Stomach (tissue), 19 donors: ENCODE measurements at places on chromosomes 3 and 15. TPM values are rescaled to one million over a fixed set of nuclear protein-coding genes. Genes with fewer than 3 reads are reported as not detected.

GRCh38 chr15:25862071-25862471, 1.1 kb downstream of the ATP10A start:
- peak overlapping the region; percentile 73 for H3K27ac ChIP-seq
- H3K4me3 ChIP-seq, result peak overlapping the region; percentile 63
- H3K27me3 ChIP-seq, result no peaks in the 10 kb centered on the region
- no peak for DNase-seq

- peaks cover 39% of the 10 kb centered on the region for H3K27me3 ChIP-seq
- H3K4me3 ChIP-seq, result no peak overlapping the region
- peak; percentile 83 for DNase-seq
- no peaks in the 10 kb centered on the region for H3K36me3 ChIP-seq
- no peak overlapping the region for H3K27ac ChIP-seq
- H3K4me1 ChIP-seq, result peaks cover 7% of the 10 kb centered on the region
Measured at GRCh38 chr3:184543843-184544512, 17.6 kb upstream of the EPHB3 start.

The ACP3 gene
- 8.3 TPM for polyA plus RNA-seq

DNA sequence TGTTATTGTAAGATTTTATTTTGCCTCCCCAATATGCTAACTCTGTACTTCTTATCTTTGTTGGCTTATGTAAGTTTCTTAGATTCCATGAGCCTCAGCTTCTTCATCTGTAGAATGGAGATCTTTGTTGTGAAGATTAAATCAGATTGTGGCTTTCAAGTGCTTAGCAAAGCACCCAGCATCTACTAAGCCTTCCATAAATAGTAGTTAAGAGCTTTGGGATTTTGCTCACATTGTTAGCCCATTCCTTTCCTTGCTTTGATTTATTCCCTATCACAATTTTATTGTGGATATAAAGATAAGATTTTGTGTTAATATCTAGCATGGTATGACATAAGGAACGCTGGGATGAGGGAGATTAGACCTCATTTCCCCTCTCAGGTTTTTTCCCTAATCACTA, 501.4 kb downstream of the PYDC2 start:
- no peaks in the 10 kb centered on the region for H3K4me1 ChIP-seq
- H3K4me3 ChIP-seq, result no peak overlapping the region
- DNase-seq, result no peak
- no peaks in the 10 kb centered on the region for H3K27me3 ChIP-seq

DNA sequence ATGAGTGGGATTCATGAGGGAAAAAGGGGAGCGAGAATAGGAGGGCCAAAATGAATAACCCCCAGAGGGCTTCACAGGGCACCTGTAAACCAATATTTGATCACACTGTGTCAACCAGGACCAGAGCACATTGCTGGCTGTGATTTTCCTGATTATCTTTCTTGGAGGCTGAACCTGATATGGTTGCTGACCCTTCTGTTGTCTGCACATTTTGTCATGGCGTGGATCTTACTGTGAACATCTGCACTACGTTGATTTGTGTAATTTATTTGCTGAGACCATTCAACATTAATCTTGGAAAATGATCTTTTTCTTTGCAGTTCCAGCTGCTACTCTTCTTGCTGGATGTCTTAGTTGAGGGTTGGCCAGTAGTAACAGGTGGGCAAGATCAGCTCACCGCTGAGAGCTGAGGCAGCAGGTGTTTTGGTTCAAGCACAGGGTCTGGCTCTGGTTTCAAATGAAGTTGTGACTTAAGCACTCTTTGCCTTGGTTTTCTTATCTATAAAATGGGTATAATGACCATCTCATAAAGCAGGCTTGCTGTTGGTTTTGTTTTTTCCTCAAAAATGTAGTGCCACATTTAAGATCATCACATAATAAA, 61.2 kb downstream of the ARHGEF26 start:
- no peaks in the 10 kb centered on the region for H3K36me3 ChIP-seq
- H3K4me1 ChIP-seq, result peaks cover 24% of the 10 kb centered on the region
- no peak overlapping the region for H3K4me3 ChIP-seq
- DNase-seq, result peak; percentile 46
- H3K27me3 ChIP-seq, result no peaks in the 10 kb centered on the region

DNA sequence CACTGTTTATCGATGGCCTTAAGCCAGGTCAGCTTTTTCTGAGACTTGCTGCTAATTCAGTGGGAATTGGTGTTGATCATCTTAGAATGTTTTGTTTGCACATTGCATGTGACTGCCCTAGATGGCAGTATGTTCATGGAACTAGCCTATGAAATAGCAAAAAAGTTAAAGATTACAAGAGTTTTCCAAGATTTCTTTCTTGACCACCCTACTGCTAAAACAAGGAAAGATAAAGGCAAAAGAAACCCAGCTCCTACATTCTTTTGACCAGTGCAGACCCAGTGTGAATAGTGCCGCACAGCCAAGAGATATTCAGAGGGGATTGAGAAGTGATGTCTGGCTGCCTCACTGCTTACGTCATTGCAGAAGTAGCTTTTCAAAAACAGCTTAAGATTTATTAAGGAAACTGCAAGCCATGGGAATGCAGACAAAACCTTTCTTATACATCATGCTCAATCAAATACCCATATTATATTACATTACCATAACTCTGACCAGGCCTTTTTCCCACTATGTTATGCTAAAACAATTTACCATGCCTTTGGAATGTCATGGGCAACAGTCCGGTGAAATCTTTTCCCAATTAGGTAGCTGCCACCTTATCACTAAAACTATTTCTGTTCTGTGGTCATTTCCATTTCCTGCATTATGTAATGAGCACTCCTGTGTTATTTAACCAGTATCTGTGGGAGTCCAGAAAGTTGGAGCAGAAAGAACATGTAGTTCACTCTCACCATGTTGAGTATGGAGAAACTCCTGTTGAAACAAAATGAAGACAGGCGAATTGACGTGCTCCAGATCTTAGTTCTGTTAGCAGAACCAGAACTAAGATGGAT, 6.0 kb downstream of the PHLDB2 start:
- peaks cover 95% of the 10 kb centered on the region for H3K4me1 ChIP-seq
- DNase-seq, result no peak
- no peak overlapping the region for H3K4me3 ChIP-seq
- no peaks in the 10 kb centered on the region for H3K27me3 ChIP-seq

- H3K27ac ChIP-seq, result no peak overlapping the region
- no peak for DNase-seq
- peaks cover 8% of the 10 kb centered on the region for H3K4me1 ChIP-seq
Measured at GRCh38 chr3:129567939-129568338, 25.0 kb downstream of the H1-8 start.

DNA sequence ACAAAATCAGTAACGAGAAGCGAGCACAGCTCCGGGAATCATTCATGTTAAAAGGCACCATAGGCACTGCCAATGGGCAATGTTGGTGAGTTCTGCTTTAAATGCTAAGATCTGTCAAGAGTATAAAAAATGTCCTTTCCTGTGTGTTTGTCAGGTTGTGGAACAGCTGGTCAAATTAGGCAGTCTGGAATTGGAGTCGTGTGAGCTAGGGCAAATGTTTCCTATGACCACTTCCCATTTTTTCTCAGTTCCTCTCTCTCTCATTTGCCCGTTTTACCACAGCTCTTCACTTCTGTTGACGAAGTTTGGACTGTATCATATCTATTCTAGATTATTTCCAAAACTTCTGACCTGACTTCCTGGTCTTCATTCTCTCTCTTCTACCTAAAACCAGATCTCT, 60.8 kb upstream of the GOLIM4 start:
- no peak for DNase-seq
- no peaks in the 10 kb centered on the region for H3K36me3 ChIP-seq
- H3K27me3 ChIP-seq, result no peaks in the 10 kb centered on the region

GRCh38 chr3:122298239-122298638, 26.8 kb upstream of the CSTA start:
- no peak overlapping the region for H3K27ac ChIP-seq
- no peak for DNase-seq
- no peaks in the 10 kb centered on the region for H3K36me3 ChIP-seq
- H3K4me1 ChIP-seq, result peaks cover 14% of the 10 kb centered on the region

The NMNAT3 gene
- 6.9 TPM for polyA plus RNA-seq

The PTH1R gene
- 20.9 TPM for polyA plus RNA-seq

The MUSTN1 gene
- 45.5 TPM for polyA plus RNA-seq

DNA sequence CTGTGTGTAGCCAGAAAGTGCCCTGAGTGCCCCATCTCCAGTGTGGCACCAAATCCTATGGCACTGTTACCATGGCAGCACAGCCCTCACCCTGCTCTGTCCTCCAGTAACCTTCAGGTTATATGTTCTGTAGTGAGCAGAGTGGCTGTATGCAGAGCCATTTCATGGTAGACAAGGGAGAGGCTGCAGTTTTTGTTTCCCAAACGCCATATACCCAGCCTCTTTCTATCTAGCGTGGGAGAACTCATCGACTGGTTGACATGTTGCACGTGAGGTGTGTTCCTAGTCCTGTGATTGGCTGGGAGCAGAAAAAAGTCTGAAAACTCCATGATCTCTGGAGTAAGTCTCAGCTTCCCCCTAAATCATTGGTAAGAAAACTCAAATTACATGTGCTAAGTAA, 2.0 kb downstream of the SIDT1 start:
- peaks cover 29% of the 10 kb centered on the region for H3K4me1 ChIP-seq
- H3K4me3 ChIP-seq, result no peak overlapping the region
- H3K36me3 ChIP-seq, result no peaks in the 10 kb centered on the region
- H3K27ac ChIP-seq, result no peak overlapping the region
- DNase-seq, result no peak

The STRIT1 gene
- polyA plus RNA-seq, result not detected

The SUSD5 gene
- polyA plus RNA-seq, result not detected

The KBTBD12 gene
- polyA plus RNA-seq, result 0.75 TPM

GRCh38 chr15:71110405-71111180, 4.7 kb upstream of the THSD4 start:
- H3K4me1 ChIP-seq, result no peaks in the 10 kb centered on the region
- no peak for DNase-seq
- H3K27me3 ChIP-seq, result no peaks in the 10 kb centered on the region
- H3K4me3 ChIP-seq, result no peak overlapping the region
- H3K36me3 ChIP-seq, result no peaks in the 10 kb centered on the region
- no peak overlapping the region for H3K27ac ChIP-seq

The MAP1A gene
- 0.61 TPM for polyA plus RNA-seq

The RTP4 gene
- polyA plus RNA-seq, result 13.6 TPM

GRCh38 chr3:79521221-79521848, 246.5 kb downstream of the ROBO1 start:
- peak; percentile 74 for DNase-seq
- no peaks in the 10 kb centered on the region for H3K36me3 ChIP-seq
- H3K4me1 ChIP-seq, result no peaks in the 10 kb centered on the region
- H3K4me3 ChIP-seq, result no peak overlapping the region

The TRIM42 gene
- polyA plus RNA-seq, result not detected

The ATP6V1A gene
- 12.7 TPM for polyA plus RNA-seq

The GOLGA8G gene
- polyA plus RNA-seq, result not detected

- no peak overlapping the region for H3K27ac ChIP-seq
- no peak for DNase-seq
- H3K36me3 ChIP-seq, result no peaks in the 10 kb centered on the region
- no peak overlapping the region for H3K4me3 ChIP-seq
- H3K27me3 ChIP-seq, result no peaks in the 10 kb centered on the region
Measured at GRCh38 chr3:108897883-108898282, 55.8 kb downstream of the GUCA1C start.

DNA sequence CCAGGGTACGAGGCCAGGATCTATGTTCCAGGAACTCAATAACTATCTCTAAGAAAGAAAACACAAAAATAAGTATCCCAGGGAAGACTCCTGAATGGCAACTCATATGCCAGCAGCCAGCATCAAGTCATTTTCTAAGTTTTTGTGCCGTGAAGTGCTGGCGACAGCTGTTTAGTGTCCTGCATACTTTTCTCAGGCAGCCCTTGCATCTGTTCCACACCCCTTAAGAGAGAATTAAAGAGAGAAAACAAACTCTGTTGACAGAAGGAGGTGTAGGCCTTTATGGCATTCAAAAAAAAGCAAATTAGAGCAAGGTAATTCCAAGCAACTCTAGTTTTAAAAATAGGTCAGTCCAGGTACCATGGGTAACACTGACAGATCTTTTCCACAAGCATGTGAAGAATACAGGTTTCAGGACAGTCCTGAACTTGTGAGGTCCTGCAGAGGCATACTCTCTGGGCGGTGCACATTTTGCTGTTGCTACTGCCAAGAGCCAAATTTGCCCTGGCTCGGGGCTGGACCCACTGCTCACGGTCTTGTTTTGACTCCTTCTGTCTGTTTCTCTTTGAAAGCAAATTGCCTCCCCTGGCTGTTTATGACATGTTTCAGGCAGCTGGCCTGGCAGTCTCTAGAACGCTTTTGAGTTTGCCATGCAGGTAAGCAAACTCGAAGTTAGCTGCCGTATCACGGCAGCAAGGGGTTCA, 252.1 kb upstream of the ADAMTS9 start:
- peak; percentile 15 for DNase-seq
- H3K4me1 ChIP-seq, result peaks cover 17% of the 10 kb centered on the region
- H3K27ac ChIP-seq, result no peak overlapping the region
- H3K4me3 ChIP-seq, result no peak overlapping the region
- no peaks in the 10 kb centered on the region for H3K36me3 ChIP-seq

The APOD gene
- 109 TPM for polyA plus RNA-seq

The ARRDC4 gene
- polyA plus RNA-seq, result 47.4 TPM
